ENCODE measurements at places on chromosomes 7 and 10. TPM values are rescaled to one million over a fixed set of nuclear protein-coding genes. Genes with fewer than 3 reads are reported as not detected.

The RPEL1 gene
- polyA plus RNA-seq = not detected

GRCh38 chr10:4202938-4203337, 417.9 kb upstream of the KLF6 start:
- H3K4me3 ChIP-seq = no peak overlapping the region
- H3K27ac ChIP-seq = no peak overlapping the region
- H3K4me1 ChIP-seq = no peaks in the 10 kb centered on the region
- H3K36me3 ChIP-seq = peaks cover 4% of the 10 kb centered on the region
- H3K27me3 ChIP-seq = peaks cover 31% of the 10 kb centered on the region

DNA sequence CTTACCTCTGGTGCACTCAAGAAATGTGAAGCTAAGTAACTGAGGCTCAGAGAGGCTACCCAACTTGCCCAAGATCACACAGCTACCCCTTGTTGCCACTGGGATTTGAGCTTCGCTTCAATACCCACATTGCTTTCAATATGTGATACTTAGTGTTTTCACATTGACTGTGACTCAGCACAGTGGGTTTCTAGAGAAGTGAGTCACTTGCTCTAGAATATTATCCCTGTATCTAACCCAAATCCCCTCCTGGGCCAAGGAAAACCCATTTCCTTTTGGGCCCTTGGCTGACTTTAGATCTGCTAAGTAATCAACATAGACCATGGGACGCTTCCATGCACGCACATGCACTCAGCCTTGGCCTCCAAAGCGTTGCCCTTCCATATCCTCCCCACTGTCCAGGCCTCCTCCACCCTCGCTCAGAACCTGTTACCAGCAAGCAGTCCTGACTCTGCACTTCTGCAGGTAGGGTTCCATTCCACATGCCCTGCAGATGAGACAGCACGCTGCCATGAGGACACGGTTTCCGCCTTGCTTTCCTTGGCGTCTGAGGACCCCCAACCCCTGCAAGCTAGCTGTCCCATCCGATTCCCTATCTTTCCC, 87.7 kb upstream of the CHST15 start:
- no peak for DNase-seq
- H3K4me1 ChIP-seq = peaks cover 1% of the 10 kb centered on the region
- no peak overlapping the region for H3K27ac ChIP-seq
- peaks cover 8% of the 10 kb centered on the region for H3K27me3 ChIP-seq

DNA sequence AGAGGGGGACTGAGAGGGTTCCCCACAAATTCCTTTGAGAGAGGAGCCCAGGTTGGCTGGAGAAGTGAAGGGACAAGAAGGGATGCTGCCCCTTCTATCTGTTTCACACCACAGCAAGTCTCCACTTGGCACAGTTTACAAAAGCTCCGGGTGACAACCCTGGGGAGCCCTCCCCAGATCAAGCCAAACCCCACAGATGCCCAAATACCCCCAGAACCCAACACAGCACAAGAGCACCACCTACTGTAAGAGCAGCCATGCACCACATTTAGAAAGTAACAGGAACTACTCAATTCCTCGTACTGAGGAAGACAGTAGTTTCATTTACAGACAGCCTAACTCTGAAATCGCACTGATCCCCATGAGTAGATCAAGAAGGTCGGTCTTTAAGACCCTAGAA, 67.8 kb upstream of the ATP6V0A4 start:
- no peaks in the 10 kb centered on the region for H3K27me3 ChIP-seq
- no peak overlapping the region for H3K4me3 ChIP-seq
- H3K27ac ChIP-seq = no peak overlapping the region
- DNase-seq = no peak
- no peaks in the 10 kb centered on the region for H3K36me3 ChIP-seq
- H3K4me1 ChIP-seq = peaks cover 2% of the 10 kb centered on the region

- no peak overlapping the region for H3K27ac ChIP-seq
- H3K27me3 ChIP-seq = peaks cover 13% of the 10 kb centered on the region
- no peak for DNase-seq
- no peak overlapping the region for H3K4me3 ChIP-seq
- H3K36me3 ChIP-seq = no peaks in the 10 kb centered on the region
These were observed 68.0 kb upstream of the FAM20C start for GRCh38 chr7:124130-124949.

GRCh38 chr10:118569241-118569881, 26.1 kb downstream of the PRLHR start:
- H3K36me3 ChIP-seq = no peaks in the 10 kb centered on the region
- H3K4me1 ChIP-seq = no peaks in the 10 kb centered on the region
- no peak overlapping the region for H3K4me3 ChIP-seq
- DNase-seq = no peak

All from naive B cell (primary cell).